ENCODE measurements at places on chromosomes 13 and 19.

- DNase-seq: no peak
Observed at GRCh38 chr13:105804561-105805190, 730.8 kb downstream of the EFNB2 start.

DNA sequence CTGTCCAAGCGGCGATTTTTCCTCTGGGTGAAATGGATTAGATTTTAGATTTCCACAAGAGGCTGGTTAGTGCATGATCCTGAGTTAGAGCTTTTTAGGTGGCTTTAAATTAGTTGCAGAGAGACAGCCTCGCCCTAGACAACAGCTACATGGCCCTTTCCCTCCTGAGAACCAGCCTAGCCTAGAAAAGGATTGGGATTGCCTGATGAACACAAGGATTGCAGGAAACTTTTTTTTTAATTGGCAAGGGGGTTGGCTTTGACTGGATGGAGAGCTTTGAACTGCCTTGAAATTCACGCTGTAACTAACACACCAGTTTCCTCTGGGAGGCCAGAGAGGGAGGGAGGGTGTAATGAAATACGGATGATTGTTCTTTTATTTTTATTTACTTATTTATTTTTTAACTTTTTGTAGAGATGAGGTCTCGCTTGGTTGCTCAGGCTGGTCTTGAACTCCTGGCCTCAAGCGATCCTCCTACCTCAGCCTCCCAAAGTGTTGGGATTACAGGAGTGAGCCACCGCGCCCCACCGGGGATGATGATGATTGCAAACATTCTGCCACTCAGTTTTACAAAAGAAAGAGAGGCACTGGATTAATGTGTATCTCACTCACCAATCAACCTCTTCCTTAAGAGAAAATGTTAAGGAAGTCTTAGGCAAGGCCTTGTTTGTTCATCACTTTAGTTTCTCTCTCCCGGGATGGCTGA, 1.9 kb downstream of the LDLR start:
- no peak for DNase-seq

- no peak for DNase-seq
Observed at GRCh38 chr13:49651570-49652354, 23.5 kb downstream of the ARL11 start.

DNA sequence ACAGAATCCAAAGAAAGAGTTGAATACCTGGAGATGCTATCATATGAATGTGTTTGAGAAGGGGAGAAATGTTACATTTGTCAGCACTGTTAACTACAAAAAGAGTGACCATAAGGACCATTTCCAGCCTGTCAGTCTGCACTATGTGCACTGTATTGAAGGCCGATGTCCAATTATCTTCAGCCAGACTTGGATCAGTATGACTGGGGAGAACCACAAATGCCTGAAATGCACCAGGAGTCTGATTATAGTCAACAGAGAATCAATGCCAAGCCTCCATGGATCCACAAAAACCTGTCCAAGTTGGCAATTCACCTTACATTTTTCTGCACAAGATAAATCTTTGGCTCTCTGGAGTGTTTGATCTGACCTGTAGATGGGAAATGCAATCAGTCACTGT, 697.5 kb upstream of the SGCG start:
- no peak for DNase-seq

DNA sequence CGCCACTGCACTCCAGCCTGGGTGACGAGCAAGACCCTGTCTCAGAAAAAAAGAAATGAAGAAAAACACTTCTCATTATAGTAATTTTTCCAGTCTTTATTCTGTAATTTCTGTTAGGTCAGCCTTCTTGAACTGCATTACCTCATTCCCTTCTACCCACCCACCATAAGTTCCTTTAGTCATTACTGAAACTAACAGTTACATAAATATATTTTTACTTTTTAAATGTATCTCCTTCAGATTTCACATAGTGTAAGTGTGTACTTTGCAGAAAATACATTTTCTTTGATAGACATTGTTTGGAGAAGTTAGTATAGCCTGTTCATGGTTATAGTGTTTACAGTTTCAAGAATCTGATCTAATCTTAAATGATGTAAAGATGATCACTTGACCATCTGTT, 31.7 kb upstream of the KCTD4 start:
- DNase-seq: no peak

- no peak for DNase-seq
Observed at GRCh38 chr13:20391597-20392452, 133.8 kb downstream of the CRYL1 start.
